ENCODE measurements at places on chromosomes 3 and 15. TPM values are rescaled to one million over a fixed set of nuclear protein-coding genes. Genes with fewer than 3 reads are reported as not detected.

The GOLGA6L4 gene
- 15.4 TPM for polyA plus RNA-seq

DNA sequence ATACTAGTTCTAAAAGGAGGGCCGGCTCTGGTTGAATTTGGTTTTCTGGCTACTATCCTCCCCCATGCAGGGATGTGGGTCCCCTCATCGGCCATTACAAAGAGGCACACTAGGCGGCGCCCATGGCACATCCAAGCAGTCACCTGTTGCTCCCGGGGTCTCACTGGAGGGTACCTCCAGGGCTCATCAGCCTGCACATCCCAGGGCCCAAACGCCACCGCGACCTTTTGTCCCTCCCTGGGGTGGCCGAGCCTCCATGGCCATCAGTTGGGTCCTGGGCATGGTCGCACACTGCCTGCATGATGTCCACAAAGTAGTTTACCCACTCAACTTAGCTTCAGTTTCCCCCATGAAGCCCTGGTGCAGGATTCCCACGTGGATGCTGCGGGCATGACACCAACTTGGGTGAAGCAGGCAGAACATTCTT is 28.3 kb downstream of the IDH3A start:
- peak; percentile 13 for DNase-seq

DNA sequence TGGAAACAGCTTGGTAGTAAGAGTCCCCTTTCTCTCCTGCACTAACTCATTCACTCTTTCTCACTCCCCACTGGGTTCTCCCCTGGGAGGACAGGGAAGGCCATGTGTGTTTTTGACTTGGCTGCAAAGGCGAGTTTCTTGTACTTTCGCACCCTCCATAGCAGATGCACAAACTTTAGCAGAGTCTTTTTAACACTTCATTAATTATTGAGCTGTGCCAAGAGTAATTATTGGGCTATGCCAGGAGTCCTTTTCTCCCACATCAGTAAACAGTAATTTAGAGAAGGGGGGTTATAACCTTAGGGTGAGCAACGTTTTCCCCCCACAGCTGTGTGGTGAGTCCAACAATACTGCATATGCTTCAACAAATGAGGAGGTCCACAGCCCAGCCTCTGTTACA is 224.4 kb upstream of the ATP11B start:
- DNase-seq = no peak

The DAZL gene
- polyA plus RNA-seq = not detected

GRCh38 chr3:107704477-107704876 is 181.7 kb downstream of the BBX start:
- DNase-seq = no peak

DNA sequence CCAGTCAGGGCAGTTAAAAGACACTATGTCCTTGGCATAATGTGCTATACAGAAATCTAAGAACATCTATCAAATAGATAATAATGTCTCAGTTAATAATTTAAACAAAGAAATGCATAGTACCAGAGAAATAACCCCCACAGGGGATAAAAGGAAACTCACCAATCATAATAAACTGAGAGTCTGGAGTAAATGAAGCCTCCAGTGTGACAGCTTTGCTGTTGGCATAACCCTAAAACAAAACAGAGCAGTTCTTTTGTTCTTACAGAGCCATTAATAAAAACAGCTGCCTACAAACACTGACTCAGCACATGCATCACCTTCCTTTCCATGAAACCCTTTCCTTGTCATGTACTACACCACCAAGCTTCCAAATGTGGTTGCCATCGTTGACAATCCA is 13.5 kb downstream of the PPM1M start:
- DNase-seq = no peak
